ENCODE measurements at places on chromosomes 3 and 15.
A peak's percentile ranks its signal among the peaks of the same experiment; 100 is the strongest.

DNA sequence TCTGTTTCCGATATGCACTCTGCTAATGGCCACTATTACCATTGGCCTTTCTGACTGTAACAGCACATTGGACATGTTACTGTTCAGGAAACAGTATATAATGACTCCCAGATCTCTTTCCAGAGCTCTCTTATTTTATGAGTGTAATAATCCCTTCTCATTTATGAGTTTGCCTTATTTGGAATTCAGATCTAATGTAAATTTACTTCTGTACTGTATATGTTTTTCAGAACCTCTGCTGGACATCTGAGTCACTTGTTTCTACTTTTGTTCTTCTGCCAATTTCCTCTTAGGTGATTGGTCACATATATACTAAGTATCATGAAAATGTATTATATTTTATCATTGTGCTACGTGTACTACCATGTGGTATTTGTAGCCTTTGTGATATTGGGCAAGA lies 30.5 kb downstream of the RSRC1 start:
- no peaks in the 10 kb centered on the region for H3K27me3 ChIP-seq
- H3K4me3 ChIP-seq: no peak overlapping the region
- H3K27ac ChIP-seq: no peak overlapping the region
- no peaks in the 10 kb centered on the region for H3K36me3 ChIP-seq

DNA sequence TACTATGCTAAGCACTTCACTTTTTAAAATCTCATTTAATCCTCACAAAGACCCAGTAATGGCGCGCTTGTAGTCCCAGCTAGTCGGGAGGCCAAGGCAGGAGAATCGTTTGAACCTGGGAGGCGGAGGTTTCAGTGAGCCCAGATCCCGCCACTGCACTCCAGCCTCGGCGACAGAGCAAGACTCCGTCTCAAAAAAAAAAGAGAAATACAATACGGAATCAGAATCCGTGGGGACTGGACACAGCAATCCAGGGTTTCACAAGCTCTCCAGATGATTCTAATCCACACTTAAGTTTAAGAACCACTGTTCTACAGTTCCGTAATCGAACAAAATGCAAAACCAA lies 426 bp upstream of the SUMF1 start:
- DNase-seq: no peak
- H3K36me3 ChIP-seq: no peaks in the 10 kb centered on the region
- H3K27ac ChIP-seq: peak overlapping the region; percentile 65
- peaks cover 5% of the 10 kb centered on the region for H3K27me3 ChIP-seq
- peaks cover 15% of the 10 kb centered on the region for H3K4me1 ChIP-seq

- no peaks in the 10 kb centered on the region for H3K4me1 ChIP-seq
- no peak overlapping the region for H3K4me3 ChIP-seq
- DNase-seq: no peak
- H3K36me3 ChIP-seq: no peaks in the 10 kb centered on the region
- H3K27me3 ChIP-seq: no peaks in the 10 kb centered on the region
- H3K27ac ChIP-seq: no peak overlapping the region
Observed at GRCh38 chr3:38723569-38724391, 74.3 kb upstream of the SCN5A start.

DNA sequence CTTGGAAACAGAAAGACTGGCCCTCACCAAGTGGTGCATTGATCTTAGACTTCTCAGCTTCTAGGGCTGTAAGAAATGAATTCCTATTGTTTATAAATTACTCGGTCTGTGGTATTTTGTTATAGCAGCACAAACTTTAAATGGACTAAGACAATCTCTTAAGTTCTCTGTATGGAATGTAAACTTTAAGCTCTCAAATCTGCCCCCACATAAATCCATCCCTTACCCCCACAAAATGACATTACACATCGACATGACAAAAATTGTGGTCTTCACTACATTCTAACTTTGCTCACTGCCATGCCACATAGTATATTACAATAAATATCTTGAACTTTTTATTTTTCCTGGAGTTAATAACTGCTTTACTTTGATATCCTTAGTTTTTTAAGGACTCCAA lies 121.3 kb downstream of the MYLK start:
- H3K4me1 ChIP-seq: no peaks in the 10 kb centered on the region
- H3K27ac ChIP-seq: no peak overlapping the region
- H3K36me3 ChIP-seq: no peaks in the 10 kb centered on the region
- no peak for DNase-seq

GRCh38 chr15:57149196-57149595 lies 227.1 kb upstream of the CGNL1 start:
- no peaks in the 10 kb centered on the region for H3K4me1 ChIP-seq
- H3K4me3 ChIP-seq: no peak overlapping the region
- no peaks in the 10 kb centered on the region for H3K36me3 ChIP-seq
- no peak overlapping the region for H3K27ac ChIP-seq
- no peak for DNase-seq
- H3K27me3 ChIP-seq: no peaks in the 10 kb centered on the region

DNA sequence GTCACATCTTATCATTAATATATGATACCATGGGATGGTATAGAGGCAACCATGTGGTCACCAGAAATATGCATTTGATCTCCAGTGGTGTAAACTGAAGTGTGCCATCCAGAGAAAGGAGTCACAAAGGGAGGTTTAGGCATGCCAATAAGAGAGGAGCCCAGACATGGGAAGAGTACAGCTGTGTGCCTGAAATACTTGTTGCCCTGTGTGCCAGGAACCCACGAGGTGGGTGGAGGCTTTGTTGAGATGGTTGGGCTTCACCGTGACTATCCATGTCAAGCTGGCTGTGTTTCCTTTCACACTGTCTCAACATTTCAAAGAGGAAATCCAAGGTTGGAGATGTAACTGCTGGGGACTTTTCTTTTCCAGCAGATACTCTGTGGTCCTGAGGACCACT lies 43.5 kb downstream of the CACNA2D3 start:
- no peaks in the 10 kb centered on the region for H3K4me1 ChIP-seq
- H3K36me3 ChIP-seq: no peaks in the 10 kb centered on the region
- peaks cover 5% of the 10 kb centered on the region for H3K27me3 ChIP-seq

GRCh38 chr15:90264671-90265070 lies 801 bp upstream of the NGRN start:
- DNase-seq: no peak
- peaks cover 41% of the 10 kb centered on the region for H3K4me1 ChIP-seq
- peaks cover 12% of the 10 kb centered on the region for H3K36me3 ChIP-seq
- peak overlapping the region; percentile 89 for H3K4me3 ChIP-seq

DNA sequence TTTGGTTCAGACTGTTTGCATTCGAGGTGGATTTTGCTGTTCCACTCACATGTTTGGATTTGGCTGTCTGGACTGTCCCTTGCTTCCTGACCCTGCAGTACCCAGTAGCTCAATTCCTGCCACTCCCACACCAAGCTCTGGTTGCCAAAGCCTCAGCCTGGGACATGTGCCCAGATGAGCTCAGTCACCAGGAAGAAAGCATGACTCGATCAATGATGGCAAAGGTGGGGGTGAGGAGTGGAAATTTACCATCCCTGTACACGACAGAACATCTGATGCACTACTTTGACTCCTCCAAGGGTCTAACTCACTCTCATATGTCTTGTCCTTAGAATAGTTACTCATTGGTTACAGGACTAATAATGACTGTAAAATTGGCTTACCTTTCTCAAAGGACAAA lies 45.2 kb downstream of the ZNF385D start:
- H3K27me3 ChIP-seq: no peaks in the 10 kb centered on the region
- H3K4me3 ChIP-seq: no peak overlapping the region
- H3K4me1 ChIP-seq: no peaks in the 10 kb centered on the region
- H3K27ac ChIP-seq: no peak overlapping the region
- no peak for DNase-seq

DNA sequence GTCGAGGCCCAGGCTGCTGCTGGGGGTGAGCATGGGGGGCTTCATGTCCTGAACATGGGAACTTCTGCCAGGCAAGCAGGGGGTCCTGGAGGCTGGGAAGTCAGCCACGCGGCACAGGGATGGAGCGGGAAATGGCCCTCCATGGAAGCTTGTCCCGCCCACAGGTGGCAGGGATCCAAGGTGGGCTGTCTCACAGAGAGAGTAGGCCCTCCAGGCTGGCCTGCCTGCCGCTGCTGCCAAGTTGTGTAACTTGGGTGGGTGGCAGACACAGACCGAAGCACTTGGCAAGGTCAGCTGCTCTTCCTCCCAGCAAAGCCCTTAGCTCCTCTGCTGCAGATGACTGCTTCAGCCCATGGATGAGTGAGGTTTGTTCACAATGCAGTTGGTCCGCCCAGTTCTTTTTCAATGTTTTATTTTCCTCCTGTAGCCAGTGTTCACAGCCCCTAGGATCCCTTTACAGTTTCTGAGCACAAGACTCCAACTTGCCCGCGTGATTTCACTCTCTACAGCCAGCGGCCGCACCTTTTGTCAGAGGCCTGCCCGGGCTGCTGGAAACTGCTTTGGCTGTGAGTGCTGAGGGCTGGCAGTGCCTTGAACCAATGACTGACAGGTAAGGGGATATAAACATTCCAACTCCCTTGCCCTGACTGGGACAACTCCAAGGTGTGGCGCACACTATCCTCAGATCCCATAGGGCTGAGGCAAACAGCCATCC lies 26.7 kb downstream of the HCN4 start:
- no peaks in the 10 kb centered on the region for H3K36me3 ChIP-seq
- no peak for DNase-seq
- no peaks in the 10 kb centered on the region for H3K4me1 ChIP-seq

DNA sequence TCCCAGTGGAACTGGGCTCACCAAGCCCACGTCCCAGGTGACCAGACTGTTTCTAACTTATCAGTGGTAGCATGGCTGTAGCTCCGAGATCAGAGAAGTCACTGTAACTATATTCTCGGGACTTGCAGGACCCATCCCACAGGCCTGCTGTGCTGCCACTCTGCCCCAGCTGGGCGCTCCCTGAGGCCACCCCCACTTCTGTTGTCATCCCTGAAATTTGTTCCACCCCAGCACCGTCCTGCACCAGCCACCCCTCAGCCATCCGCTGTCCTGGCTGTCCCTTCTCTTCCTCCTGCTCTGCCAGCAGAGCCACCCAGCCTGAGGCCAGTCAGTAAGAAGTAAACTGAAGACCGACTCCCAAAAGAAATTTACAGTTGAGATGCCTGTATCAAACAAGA lies 33.0 kb upstream of the VILL start:
- H3K36me3 ChIP-seq: no peaks in the 10 kb centered on the region
- no peaks in the 10 kb centered on the region for H3K27me3 ChIP-seq
- H3K4me3 ChIP-seq: no peak overlapping the region
- peak overlapping the region; percentile 64 for H3K27ac ChIP-seq
- peaks cover 21% of the 10 kb centered on the region for H3K4me1 ChIP-seq

DNA sequence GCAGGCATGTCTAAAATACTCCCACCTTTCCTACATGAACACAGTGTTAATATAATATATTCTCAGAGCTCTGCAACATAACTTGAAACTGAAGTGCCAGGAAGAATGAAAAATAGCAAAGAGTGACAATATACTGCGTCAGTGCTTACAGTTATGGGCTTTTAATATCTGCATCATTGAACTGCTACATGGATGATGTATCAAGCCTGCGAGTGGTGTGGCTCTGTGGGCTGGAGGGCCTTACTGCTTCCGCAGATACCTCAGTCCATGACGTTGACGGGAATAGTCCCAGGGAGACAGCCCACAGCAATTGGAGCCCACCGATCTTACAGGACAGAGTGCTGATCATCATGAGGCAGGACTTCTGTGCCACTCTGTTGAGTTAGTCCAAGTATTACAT lies 727.0 kb downstream of the NR2F2 start:
- H3K4me1 ChIP-seq: no peaks in the 10 kb centered on the region
- H3K36me3 ChIP-seq: no peaks in the 10 kb centered on the region
- no peak overlapping the region for H3K4me3 ChIP-seq
- H3K27me3 ChIP-seq: no peaks in the 10 kb centered on the region

DNA sequence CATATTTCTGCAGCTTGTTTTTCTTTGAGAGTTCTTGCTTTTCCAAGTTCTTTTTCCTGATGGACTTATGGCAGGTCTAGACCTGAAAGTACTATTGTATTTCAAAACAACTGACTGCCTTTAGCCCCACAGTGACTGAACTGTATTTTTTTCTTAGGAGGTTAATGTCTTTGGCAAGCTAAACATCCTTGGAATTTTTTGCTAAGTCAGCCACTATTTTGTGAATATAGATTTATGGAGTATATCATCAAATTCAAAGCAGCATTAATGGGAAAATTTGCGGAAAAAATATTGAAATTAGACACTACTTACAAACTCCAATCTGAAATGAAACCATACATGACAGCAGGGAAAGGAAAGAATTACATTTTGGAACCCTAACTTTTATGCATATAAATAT lies 8.6 kb downstream of the PIK3CA start:
- no peaks in the 10 kb centered on the region for H3K27me3 ChIP-seq
- H3K27ac ChIP-seq: no peak overlapping the region
- DNase-seq: no peak
- no peak overlapping the region for H3K4me3 ChIP-seq
- H3K36me3 ChIP-seq: no peaks in the 10 kb centered on the region
- peaks cover 19% of the 10 kb centered on the region for H3K4me1 ChIP-seq

GRCh38 chr15:78265137-78265460 lies 737 bp downstream of the DNAJA4 start:
- H3K27ac ChIP-seq: peak overlapping the region; percentile 74
- H3K4me1 ChIP-seq: peaks cover 10% of the 10 kb centered on the region
- H3K4me3 ChIP-seq: peak overlapping the region; percentile 83
- DNase-seq: no peak
- no peaks in the 10 kb centered on the region for H3K36me3 ChIP-seq

DNA sequence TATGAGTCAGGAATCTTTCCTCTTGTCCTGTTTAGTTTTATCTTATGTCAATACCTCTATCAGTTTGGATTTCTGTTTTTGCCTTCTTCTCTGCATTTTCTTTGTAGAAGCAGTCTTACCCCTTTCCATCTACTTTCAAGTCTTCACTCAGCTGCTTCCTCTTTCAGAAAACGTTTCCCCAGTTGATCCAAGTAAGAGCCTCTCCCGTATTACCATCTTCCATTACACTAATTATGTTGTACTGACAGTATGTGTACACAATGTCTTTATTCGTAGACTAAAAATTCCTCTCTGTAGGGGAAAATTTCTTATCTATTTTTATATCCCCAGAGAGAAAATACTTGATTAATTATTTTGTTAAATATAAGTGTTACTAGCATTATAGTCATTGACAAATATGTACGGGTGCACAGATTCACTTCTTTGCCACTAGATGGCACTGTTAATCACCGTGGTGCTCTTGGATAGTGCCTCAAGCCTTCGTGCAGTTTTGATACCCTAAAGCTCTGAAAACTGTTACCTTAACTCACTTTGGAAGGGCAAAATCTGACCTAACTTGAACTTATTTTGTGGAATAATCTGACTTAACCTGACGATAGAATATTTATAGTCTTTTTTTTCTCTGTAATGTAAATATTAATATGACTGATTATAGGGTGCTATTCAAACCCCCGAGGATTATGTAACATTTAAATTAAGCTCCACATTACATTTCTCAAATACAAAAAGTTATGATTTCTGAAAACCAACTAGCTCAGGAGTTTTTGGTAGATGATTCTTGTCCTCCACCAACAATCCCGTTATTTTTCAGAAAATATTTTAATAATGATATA lies 74.2 kb upstream of the POU1F1 start:
- H3K4me3 ChIP-seq: no peak overlapping the region
- peaks cover 4% of the 10 kb centered on the region for H3K27me3 ChIP-seq
- H3K4me1 ChIP-seq: no peaks in the 10 kb centered on the region
- H3K36me3 ChIP-seq: no peaks in the 10 kb centered on the region
- no peak overlapping the region for H3K27ac ChIP-seq

GRCh38 chr15:80769153-80769828 lies 9.9 kb upstream of the CEMIP start:
- no peaks in the 10 kb centered on the region for H3K36me3 ChIP-seq
- H3K4me1 ChIP-seq: no peaks in the 10 kb centered on the region
- no peak for DNase-seq
- H3K27me3 ChIP-seq: peaks cover 4% of the 10 kb centered on the region
- no peak overlapping the region for H3K4me3 ChIP-seq

- peaks cover 41% of the 10 kb centered on the region for H3K4me1 ChIP-seq
- H3K4me3 ChIP-seq: no peak overlapping the region
- no peaks in the 10 kb centered on the region for H3K27me3 ChIP-seq
- no peak for DNase-seq
- no peaks in the 10 kb centered on the region for H3K36me3 ChIP-seq
Observed at GRCh38 chr3:9168241-9168741, 81.2 kb downstream of the SRGAP3 start.

Measured in T-cell (primary cell).